Activated effector memory CD4-positive, alpha-beta T cell treated with anti-CD3 and anti-CD28 coated beads, Interleukin-2, amount 50 U/mL, for 16 hours (primary cell): ENCODE measurements at places on chromosomes 2 and 18.

DNA sequence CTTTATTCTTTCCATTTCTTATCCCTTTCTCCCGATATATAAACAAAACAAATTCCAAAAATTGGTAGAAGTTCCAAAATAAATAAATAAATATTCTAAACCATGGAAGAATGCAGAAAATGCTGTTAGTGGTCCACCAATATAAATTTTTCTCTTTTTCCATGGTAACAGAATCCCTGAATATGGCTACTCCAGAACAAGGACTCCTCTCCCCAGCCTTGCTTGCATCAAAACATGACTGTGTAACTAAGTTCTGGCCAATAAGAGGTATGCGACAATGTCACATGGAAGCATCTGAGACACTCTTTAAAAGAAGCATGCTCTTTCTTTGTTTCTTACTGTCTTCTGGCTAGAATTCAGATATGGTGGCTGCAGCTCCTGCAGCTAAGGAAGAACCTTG is 325.1 kb upstream of the TANK start:
- no peak for DNase-seq

DNA sequence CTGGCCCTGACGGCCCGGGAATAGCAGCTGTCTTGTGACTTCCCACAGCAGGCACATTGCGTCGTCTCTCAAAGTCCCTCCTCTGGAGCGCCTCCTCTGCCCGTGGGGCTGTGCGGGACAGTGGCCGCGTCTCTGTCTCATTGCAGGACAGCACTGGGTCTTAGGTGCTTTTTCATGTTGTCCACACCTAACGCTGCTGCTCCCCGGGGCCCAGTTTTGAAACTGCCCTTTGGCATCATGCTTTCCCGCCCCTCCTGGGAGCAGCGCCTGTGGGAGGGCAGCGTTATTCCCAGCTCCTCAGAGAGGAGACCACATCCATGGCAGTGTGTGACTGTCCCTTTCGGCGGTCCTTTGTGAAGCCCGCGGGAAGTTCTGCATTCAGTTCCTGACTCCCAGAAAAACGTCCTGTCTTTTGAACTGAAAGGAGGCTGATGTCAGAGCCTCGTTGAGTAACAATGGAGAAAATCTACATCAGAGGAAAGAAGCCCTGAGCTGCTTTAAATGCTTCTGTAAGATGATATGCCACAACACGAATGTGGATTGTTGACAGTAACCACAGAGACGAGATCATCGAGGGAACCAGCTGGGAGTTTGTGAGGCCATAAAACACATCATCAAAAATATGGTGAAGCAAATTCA is 226.0 kb downstream of the FAM210A start:
- no peak for DNase-seq

DNA sequence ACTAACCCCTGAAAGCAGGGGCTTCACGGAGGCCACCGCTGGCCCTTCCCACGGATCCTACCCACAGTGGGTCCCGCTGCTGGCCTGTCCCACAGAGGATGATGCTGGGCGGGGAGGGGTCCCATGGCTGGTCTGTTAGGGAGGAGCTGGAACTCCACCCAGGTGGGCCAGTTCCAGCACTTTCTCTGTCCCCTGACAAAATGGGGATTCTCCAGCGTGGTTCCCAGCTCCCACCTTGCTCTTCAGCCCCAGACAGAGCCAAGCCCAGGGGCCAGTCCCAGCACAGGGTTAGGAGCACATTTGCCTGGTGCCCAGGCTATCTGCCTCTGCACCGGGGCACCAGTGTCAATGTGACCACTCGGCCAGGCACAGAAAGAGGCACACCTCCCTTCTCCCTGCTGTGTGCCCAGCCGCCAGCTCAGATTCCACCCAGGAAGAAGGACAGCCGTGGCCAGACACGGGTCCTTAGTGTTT is 50.0 kb downstream of the ANKMY1 start:
- DNase-seq: peak; percentile 38

- DNase-seq: peak; percentile 42
Observed at GRCh38 chr2:2901384-2902345, 476.0 kb downstream of the EIPR1 start.

- no peak for DNase-seq
Observed at GRCh38 chr2:241619597-241620418, 17.1 kb downstream of the THAP4 start.

DNA sequence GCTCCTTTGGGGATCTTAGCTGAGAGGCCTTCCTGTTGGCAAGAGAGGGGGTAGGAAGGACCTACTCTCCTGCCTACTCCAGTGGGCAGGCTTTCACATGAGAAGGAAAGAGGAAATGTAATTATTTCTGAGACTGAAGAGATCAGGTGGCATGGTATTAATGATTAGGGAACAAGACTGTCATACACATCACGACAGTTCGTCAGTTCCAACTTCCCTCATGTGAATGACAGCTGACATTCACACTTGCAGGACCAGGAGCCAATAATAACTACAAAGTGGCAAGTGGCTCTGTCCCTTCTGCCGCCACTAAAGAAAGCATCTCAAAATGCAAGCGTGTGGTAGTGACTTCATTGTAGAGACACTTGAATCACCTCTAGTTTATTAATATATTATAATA is 90.0 kb downstream of the ZCCHC2 start:
- no peak for DNase-seq

- DNase-seq: no peak
Observed at GRCh38 chr2:173090276-173090877, 14.7 kb downstream of the MAP3K20 start.

- DNase-seq: no peak
Observed at GRCh38 chr2:181253438-181253837, 203.7 kb upstream of the ITGA4 start.

DNA sequence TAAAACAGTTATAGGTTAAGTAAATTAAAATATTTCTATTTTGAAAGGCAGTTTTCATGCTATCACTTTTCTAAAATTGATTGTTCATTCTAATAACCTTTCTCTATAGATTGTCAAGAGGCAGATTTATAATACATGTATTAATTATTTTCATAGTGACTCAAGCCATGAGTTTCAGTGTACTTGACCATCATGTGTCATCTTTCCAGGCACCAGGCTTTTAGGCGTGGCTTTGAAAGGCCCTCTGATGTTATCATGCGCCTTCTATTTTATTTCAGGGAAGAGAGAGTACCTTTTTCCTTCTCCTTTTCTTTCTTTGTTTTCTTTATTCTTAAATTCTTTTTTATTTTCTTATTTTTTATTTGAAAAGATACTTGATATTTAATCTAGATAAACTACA is 128.3 kb upstream of the ETAA1 start:
- no peak for DNase-seq

DNA sequence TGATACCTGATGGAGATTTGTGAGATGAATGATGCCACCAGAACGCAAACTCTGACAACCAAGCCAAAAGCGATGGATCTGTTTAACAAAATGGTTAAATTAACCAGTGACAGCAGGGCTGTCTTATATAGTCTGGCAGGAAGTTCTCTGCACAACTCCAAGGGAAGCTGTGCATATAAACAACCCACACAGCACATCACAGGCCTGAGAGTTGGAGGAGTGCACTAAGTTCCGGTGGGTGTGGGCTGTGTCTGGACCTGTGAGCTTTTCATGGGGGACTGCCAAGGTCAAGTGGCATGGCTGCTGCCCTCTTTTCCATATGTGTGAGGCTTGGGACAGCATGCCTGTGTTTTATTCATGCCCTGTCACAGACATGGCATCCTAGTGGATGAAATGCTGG is 414.6 kb upstream of the TRIB2 start:
- DNase-seq: no peak
